ENCODE measurements at places on chromosomes 1 and 21.
A peak's percentile ranks its signal among the peaks of the same experiment; 100 is the strongest.

GRCh38 chr1:217747156-217747769 is 116.1 kb downstream of the SPATA17 start:
- no peak for DNase-seq

DNA sequence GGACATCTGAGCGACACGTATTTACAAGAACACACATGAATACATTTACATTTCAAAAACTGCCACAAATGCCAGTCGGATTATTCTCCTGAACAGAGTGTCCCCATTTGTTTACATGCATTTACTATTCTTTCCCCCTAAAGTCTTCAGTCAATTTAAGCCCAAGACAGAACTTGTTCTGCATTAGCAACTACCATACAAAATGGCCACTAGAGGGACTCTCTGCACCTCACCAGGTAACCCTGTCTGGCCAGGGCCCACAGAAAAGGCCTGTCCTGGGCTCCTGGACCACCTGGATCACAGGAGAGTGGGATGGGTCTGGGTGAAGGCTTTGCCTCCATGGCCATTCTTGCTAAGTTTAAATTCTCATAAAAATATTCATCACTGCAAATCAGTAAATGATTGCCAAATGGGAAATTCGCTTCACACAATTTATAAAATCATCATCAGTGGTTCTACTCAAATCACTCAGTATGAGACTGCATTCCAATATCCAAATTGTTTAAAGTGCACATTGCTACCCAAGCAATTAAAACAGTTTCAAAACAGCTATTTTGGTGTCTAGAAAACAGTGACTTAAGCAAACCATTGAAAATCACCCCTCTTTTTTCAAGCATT is 12.5 kb upstream of the GUCA2A start:
- no peak for DNase-seq

DNA sequence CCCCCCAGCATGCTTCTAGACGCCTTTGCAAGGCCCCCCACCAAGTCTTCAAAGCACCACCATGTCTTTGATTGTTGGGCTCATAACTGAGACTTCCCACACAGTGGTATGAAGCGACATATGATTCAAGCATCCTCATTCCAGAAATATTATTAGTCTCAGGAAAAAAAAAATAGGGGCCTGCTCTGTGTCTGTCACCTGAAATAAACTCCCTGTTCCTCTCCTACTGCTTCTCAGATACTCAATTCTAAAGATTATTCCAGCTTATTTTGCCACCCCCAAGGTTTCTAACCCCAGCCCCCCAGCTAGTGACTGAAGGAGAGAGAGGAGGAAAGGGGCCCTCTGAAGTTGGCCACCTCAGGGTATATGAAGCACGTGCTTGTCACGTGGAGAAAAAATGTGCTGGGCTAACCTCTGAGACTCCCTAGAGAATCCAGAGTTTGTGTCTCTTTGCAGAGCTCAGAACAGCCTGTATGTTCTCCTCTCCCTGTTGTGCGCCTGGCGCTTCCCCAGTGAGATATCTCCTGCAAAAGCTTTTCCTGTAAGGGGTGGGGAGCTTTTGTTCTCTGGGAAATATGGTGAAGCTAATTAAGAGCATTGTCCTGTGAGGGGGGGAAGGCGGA is 35.9 kb upstream of the RASAL2 start:
- no peak for DNase-seq

GRCh38 chr21:18349468-18349867 is 54.1 kb downstream of the TMPRSS15 start:
- no peak for DNase-seq

GRCh38 chr1:27981145-27981544 is 21.4 kb downstream of the XKR8 start:
- peak; percentile 21 for DNase-seq

GRCh38 chr1:102578804-102579203 is 529.5 kb downstream of the COL11A1 start:
- DNase-seq = no peak

DNA sequence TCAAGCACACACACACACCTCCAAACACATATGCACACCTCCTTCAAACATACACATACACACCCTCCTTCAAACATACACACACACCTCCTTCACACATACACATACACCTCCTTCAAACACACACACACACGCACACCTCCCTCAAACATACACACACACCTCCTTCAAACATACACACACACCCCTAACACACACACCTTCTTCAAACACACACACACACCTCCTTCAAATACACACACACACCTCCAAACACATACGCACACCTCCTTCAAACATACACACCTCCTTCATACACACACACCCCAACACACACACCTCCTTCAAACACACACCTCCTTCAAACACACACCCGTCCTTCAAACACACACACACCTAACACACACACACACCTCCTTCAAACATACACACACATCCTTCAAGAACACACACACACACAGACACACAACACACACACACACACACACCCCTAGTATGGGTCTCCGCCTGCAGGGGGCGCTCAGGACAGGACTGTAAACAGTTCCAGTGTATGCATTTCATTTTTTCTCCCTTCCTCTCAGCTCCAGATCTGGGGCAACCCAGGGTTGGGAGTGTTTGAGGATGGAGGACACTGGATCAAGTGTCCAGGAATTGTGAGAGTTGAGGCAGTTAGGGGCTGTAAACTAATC is 12.1 kb downstream of the LGR6 start:
- DNase-seq = no peak

- no peak for DNase-seq
Measured at GRCh38 chr1:246394121-246394520, 113.0 kb downstream of the SMYD3 start.

DNA sequence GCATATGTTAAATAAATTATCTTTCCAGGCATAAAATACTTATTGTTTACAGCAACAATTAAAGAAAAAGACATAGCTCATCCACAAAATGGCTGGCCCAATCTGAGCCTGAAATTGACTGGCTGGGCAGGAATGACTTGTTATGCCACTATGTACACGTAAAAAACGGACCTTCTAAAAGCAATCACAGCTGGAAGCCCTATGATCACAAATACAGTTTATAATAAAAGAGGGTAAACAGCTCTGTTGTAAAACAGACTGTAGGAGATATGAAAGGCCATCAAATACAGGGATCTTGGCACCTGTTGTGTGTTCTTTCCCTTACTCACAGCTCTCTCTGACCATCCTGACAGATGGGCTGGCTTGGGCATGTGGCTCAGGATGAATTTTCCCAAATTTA is 70.5 kb upstream of the DMRTA2 start:
- no peak for DNase-seq

GRCh38 chr1:89536555-89537341 is 12.1 kb downstream of the LRRC8B start:
- no peak for DNase-seq

- DNase-seq = no peak
Measured at GRCh38 chr1:81068726-81069125, 732.0 kb upstream of the ADGRL2 start.

GRCh38 chr21:18384771-18385170 is 18.8 kb downstream of the TMPRSS15 start:
- no peak for DNase-seq

DNA sequence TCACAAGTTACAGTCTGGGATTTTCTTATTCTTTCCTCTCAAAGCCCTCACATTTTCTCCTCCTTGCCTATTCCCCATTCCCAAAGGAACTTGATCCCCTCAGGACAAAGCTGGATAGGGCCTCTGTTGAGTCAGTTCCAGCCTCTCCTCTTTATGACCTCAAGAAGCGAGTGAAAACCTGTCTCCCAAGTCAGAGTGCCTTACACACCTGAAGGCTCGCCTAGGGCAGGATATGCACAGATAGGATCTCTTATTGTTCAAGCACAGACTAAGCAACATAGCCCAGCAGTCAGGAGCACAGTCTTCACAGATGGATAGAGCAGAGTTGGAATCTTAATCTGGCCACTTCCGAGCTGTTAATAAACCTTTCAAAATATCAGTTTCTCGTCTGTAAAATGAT is 60.8 kb upstream of the PRRC2C start:
- no peak for DNase-seq

- DNase-seq = no peak
Measured at GRCh38 chr1:46948629-46949416, 7.5 kb upstream of the CYP4A11 start.

DNA sequence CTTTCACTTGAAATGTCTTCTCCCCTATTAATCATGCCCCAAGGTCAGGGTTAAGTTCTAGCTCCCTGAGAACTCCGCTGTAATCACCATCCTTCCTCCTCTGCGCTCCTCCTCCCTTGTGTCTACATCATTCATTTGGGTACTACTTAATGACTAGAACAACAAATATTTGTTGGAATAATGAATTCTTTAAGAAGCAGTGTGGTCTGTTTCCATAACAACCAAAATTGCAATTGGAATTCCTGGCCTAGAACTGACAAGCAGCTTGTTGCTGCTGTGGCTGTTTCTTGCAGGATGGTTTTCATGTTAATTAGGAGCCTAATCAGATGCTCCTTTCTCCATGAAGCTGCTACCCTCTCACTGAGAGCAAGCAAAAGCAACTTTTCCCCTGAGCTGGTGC is 192.5 kb downstream of the ZZZ3 start:
- no peak for DNase-seq

- no peak for DNase-seq
Measured at GRCh38 chr1:156486421-156487344, 13.9 kb downstream of the MEF2D start.

DNA sequence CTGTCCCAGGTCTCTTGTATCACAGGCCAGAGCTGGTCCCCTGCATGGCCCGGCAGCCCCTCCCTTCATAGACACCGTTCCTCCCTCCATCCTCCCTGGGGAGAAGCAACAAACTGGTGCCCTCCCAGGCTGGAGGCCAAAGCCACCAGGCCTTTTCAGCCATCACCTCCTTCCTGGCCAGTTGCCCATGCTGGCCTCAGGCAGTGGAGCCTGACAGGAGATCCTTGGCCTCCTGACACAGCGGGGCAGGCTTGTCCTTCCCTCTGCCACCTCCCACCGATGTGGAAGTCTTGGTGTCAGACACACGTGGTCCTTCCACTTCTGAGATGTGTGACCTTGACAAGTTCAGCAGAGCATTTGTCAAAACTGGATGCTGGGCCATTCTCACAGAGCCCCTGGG is 206.0 kb downstream of the HIVEP3 start:
- DNase-seq = no peak

- DNase-seq = no peak
Measured at GRCh38 chr1:65971547-65971946, 178.9 kb downstream of the PDE4B start.

GRCh38 chr21:18318156-18318555 is 73.5 kb downstream of the CHODL start:
- no peak for DNase-seq

- no peak for DNase-seq
Measured at GRCh38 chr1:169151338-169151837, 44.9 kb downstream of the ATP1B1 start.

- peak; percentile 86 for DNase-seq
Measured at GRCh38 chr1:38029685-38030511, 16.7 kb downstream of the POU3F1 start.

- no peak for DNase-seq
Measured at GRCh38 chr1:94620345-94621031, 78.9 kb upstream of the F3 start.

DNA sequence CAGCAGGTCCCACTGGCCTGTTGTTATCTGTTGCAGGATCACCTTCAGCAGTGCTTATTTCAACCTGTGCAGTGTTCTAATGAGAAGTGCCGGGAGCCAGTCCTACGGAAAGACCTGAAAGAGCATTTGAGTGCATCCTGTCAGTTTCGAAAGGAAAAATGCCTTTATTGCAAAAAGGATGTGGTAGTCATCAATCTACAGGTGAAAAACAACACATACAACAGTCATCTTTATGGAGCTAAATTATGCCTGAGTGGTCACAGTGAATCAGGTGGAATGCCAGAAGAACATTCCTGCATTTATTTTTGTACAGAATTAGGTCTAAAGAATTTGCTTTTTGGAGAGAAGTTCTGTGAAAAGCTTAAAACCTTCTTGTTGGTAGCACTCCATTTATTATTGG is 33.2 kb downstream of the TRAF5 start:
- DNase-seq = no peak

DNA sequence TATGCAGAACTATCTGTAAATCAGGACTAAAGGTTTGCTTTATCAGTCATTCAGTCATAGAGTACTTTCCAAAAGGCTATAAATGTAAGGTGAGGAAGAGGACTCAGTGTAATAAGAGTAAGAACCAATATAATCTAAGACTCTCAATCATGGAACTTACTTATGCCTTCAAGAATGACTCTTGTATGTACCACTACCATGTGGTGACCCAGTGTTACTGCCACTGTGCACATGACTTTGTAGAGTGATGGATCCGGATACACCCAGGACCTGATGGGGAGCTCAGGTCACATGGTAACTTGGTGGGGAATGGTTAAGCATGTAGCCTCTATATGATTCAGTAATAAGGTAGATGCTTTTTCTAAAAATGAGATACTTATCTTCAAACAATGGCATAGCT is 2099.8 kb downstream of the MRPL39 start:
- no peak for DNase-seq

DNA sequence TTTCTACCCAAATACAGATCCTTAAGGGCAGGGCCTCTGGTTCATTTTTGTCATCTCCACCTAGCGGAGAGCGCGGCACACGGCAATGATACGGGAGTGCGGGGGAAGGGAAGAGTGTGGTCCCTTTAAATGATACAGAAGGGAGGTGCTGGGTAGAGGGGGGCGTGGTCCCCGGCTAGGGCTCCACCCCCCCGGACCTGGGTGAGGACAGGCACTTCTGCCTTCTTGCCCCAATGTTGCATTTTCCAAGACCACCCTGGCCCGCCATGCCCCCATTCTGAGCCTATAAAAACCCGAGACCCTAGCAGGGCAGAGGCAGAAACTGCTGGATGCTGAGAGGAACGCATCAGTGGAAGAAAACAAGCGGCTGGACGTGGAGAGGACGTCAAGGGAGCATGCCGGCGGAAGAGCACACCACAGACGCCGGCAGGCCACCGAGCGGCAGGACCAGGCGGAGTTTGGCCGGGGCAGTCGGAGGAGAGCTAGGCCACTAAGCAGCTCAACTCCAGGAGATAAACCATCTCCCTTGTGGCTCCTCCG is 30.0 kb downstream of the LRRC3 start:
- DNase-seq = peak; percentile 58

- DNase-seq = no peak
Measured at GRCh38 chr1:54582566-54583306, 34.7 kb downstream of the ACOT11 start.

DNA sequence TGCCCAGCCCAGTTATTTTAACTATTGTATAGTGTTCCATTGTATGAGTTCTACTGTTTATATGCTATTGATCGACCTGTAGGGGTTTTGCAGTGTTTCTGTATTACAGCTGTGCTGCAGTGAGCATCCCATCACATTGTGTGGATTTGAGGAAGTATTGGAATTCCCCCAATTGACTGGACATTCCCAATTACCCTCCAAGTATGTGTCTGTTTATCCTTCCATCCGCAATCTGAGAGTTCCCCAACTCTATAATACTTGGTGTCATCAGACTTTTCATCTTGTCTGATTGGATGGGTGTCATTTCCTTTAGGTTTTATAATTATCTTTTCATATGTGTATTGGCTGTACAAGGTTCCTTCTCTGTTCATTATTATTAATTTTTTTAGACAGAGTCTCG is 27.8 kb downstream of the PSEN2 start:
- no peak for DNase-seq

DNA sequence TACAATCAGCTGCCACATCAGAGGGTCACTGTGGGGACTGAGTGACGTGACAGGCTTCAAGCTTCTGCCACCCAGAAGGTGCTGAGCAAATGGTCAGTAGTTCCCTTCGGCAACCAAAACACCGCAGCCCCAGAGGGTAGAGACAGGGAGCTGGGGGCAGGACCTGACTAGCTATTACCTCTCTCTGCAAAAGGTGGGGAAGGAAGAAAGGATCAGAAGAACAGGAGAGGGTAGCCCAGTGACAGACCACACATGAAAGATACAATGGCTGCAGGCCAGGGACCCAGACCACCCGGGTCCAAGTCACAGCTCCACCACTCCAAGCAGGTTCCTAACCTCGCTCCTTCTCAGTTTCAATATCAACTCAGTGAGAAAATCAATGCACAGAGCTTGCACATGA is 377.1 kb downstream of the NPHP4 start:
- peak; percentile 22 for DNase-seq

Measured in activated CD8-positive, alpha-beta memory T cell treated with anti-CD3 and anti-CD28 coated beads, Interleukin-2, amount 10 ng/mL, durations not matched to agents 7 days and 5 days (primary cell).